Activated gamma-delta T cell (primary cell): ENCODE measurements at places on chromosomes 5 and 9.
A peak's percentile ranks its signal among the peaks of the same experiment; 100 is the strongest.

GRCh38 chr5:151869843-151870242 is 54.8 kb downstream of the GLRA1 start:
- DNase-seq: no peak

DNA sequence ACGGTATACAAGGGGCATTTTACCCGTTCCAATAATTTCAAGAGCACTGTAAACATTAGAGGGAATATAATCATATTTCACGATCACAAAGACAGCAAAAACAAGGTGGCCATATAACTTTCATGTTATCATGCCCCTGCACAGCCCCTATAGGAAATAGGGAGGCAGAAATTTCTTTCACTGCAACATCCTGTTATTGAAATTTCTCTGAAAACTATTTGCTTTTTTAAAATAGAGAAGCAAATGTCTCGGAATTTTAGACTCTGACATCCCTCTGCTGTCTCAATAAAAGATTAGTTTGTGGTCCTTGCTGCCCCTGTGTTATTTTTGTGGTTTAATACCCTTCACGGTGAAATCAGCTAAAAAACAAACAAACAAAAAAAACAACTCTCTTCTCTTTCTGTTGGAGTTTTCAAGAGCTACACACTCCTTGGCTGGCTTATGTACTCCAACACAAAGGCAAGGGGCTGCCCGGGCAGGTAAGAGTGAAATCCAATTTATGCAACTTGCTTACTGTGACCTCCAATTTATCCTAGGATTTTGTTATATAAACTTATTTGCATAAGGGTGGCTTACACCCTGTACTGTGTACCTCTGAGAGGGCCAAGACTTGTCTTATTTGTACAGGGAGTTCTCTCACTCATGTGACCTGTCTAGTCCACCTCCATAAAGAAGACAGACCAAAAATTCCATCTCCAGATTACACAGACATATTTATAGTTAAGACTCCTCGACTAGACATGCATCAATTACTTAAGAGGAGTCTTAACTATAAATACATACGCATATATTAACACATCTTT is 223.6 kb downstream of the MLLT3 start:
- DNase-seq: no peak

DNA sequence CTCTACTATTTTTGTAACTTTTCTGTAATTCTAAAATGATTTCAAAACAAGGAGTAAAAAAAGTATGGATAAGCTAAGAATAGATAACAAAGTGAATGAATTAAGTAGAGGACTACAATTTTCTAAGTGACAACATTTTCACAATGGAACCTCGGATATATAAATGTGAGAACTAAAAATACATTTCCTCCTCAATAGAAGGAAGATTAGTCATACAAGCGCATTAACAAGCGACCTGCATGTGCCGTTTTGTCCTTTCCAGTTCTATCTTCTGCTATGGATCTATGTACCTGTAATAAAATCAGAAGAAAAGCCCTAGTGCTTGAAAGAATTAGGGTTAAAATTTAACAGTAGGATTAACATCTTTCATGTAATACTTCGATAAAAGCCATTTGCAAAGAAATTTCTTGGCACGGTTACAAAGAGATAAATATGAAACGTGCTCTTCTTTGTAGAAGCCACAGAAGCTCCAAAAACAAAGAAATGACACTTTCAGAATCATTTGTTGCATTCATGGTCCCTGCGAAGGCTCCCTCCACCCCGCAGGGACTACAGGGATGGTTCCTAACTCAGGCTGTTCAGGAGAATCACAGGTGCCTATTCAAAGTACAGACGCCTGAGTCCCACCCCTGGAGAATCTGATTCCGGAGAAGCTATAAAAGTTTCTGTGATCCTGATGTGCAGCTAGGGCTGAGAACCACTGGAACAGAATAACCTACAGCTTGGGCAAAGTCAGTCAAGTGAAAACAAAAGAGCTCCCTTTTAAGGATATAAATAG is 216.6 kb upstream of the EFNA5 start:
- no peak for DNase-seq

GRCh38 chr5:72954389-72954788 is 1.5 kb upstream of the FCHO2 start:
- no peak for DNase-seq

DNA sequence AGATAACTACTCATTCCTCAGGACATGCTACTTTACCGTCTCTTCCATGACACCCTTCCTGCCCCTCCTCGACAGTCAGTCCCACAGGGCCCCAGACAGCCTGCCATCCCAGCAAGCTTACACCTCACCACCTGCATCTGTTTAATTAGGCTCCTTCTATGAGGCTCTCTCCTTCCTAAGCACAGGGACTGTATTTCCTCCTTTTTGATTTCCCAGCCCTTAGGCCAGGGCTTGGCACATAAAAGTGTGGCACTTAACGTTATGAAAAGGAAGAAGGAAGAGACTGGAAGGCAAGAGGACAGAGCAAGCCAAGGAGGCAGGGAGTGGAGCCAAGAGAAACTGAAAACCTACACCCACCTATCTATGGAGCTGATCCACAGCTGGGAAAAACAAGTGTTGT is 146.8 kb downstream of the SIL1 start:
- DNase-seq: no peak

- DNase-seq: no peak
Measured at GRCh38 chr5:151007430-151008209, 12.8 kb upstream of the GPX3 start.

DNA sequence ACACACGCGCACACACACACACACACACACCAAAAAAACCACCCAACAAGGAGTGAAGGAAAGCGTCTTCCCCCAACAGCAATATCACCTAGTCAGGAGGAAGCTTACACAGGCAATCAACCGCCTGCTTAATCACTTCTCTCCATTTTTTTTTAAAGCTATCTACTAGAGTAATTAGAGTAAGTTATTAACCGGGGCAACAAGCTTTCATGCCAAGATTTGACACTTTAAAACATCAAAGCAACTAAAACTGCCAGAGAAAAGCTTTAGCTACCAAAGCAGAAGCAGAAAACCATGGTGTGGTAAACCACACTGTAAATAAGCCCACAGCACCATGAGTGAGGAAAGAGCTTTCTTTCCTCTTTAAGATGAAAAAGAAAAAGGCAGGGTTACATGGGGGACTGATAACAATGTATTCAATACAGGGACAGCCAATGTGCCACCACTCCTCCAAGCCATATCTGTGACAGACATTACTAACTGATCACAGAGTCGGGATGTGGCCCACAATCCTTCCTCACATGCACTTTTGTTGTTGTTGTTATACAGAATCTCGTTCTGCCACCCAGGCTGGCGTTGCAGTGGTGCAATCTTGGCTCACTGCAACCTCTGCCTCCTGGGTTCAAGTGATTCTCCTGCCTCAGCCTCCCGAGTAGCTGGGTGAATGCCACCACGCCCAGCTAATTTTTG is 282.1 kb downstream of the CRB2 start:
- DNase-seq: no peak

DNA sequence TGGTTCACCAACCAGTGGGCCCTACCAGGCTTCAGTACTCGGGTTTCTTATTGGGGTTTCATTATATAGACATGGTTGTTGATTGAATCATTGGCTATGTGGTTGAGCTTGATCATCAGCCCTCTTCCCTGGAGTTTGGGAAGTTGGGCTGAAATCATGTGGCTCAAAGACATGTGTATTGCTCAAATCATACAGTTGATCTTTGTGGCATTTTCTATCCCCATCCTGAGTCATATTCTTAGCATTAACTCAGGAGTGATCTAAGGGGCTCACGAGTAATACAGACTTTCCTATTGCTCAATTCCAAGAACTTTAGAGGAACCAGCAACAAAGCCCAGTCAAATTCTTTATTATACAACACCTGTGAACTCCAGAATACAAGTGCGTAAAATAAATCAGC is 66.2 kb downstream of the SMC5 start:
- no peak for DNase-seq

GRCh38 chr9:98037357-98037756 is 19.2 kb upstream of the NANS start:
- no peak for DNase-seq

DNA sequence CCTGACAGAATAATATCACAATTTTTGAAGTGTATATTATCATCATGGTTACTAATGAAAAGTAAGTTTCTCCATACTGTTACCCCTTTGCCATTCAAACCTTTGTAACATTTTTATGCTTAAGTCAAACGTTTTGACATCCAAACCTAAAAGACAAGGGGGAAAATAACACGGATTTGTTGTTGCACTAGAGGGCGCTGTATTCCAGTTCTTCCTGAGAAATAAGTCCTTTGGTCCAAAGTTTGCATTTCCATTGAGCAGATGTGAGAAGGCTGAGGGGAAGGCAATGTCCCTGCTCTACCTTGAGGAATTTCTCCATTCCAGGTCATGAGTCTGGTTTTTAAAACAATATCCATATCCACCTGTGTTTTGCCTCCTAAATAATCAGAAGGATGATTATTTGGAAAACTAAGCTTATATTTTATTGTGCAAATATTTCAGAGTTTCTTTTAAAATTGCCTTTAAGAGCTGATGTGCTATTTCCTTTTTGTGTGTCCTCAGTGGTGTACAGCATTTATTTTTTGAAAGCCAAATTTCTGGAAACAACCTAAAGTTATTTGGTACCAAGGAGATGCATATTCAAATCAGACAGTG is 9.7 kb downstream of the LECT2 start:
- no peak for DNase-seq

- no peak for DNase-seq
Measured at GRCh38 chr5:22669345-22669744, 183.8 kb downstream of the CDH12 start.

- no peak for DNase-seq
Measured at GRCh38 chr9:80890124-80890523, 799.2 kb downstream of the TLE1 start.

DNA sequence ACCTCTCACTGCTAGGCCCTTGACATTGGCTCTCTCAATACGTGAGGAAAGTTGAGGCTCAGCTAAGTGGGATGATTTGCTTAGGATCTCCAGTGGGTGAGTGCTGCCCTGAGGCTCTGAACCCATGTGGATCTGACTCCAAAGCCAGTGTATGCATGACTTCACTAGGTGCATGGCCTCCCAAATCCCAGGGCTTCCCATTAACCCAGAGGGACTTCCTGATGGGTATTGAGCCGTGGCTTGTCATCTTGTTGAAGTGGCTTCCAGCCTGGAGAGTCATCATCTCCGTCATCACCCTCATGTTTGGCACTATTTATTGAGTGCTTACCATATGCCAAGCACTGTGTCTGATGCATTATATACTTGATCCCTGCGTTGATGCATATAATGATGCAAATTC is 37.3 kb upstream of the TEX48 start:
- no peak for DNase-seq

DNA sequence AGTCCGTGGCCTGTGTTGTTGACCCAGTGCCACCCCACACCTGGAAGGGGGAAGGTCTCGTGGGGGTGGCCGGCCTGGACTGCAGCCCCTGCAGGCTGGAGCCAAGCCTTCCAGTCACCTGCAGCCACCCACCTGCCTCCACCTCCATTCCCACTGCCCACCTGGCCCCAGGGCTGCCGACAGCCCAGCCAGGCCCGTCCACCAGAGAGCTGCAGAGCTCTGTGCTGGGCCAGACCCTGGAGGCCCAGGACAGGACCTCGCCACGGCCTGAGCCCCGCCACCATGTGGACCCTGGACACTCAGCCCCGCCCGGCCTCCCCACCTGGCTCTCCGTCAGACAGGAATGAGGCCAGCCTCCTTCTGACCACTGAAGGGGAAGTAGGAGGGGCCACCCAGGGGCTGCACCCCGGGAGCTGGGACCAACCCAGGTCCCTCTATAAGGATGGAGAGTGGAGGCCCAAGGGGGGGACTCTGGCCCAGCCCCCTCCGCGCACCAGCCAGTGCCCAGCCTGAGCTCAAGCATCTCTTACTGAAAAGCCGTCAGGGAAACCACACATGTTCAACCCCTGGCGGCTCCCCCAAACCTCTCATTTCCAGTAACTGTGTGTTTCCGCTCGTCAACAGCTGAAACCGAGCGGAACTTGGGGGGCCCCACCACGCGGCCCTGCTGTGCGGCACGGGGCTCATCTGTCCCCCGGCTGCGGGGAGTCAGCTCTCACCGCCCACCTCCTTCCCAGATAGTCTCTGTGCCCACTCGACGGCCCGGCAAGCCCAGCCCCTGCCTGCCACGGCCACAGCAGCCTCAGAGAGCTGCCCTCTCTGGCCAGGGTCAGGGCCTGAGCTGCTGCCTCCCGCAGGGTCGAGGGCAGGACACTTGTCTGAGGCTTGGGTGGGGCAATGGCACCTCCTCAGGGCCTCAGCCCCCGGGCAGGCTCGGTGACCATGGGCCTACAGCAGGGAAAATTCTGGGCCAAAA is 12.8 kb downstream of the NOTCH1 start:
- DNase-seq: peak; percentile 46

DNA sequence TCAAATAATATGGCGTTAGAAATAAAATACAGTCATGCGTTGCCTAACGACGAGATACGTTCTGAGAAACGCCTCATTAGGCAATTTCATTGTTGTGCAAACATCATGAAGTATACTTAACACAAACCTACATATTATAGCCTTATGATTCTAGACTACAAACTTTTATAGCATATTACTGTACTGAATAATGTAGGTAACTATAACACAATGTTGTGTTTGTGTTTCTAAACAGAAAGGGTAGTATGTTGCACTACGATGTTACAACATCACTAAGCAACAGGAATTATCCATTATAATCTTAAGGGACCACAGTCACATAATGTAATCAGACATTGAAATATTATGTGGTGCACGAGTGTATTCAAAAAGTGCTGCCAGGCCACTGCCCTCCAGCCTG is 3.0 kb upstream of the SMC2 start:
- no peak for DNase-seq

GRCh38 chr5:159825551-159826051 is 90.7 kb upstream of the ADRA1B start:
- no peak for DNase-seq

DNA sequence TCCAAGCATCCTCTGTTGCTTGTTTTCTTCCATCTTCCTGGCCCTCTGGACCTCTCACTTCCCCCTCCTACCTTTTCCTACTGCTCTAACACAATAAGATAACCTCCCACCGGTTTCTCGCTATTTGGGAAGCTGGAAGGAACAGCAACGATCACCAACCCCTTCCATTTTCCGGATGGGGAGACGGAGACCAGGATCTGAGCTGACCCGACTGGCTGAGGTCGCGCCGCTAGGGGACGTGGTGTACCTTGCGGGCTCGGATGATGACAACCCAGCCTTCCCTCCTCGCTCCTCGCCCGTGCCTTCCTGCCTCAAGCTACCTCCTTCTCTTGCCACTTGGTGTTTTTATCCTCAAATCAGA is 1.9 kb downstream of the LPAR1 start:
- no peak for DNase-seq

- no peak for DNase-seq
Measured at GRCh38 chr5:140075371-140075770, 32.3 kb upstream of the NRG2 start.

DNA sequence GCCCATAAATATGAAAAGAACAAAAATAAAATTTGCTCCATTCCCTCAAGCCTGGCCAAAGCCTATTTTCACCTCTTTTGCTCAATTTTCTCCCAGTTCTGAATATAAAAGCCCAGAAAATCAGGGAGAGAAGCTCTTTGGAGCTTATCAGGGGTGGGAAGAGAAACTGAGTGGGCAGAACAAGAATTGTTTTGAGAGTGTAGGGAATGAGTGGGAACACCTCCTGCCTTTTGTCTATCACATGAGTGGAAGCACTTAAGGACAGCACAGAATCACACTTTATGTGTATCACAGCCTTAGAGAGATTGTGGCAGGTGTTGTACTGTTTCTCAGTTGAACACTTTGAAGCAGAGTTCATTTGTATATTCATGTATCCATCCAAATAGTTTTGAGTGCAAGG is 139.2 kb upstream of the HMHB1 start:
- no peak for DNase-seq
